Tracheal epithelial cell (primary cell): ENCODE measurements at places on chromosomes 6 and 20. TPM values are rescaled to one million over a fixed set of nuclear protein-coding genes. Genes with fewer than 3 reads are reported as not detected.

Gene ACTL10
- 1.5 and 2.7 TPM in 2 replicates for total RNA-seq

Gene SLC17A3
- 0.72 TPM in 1 of 2 replicates, not detected in the other for total RNA-seq

Gene MAPK13
- total RNA-seq, result 40.3 and 44.3 TPM in 2 replicates

Gene BPIFB1
- total RNA-seq, result not detected in 2 replicates

Gene PRICKLE4
- total RNA-seq, result 1.9 TPM in 1 of 2 replicates, not detected in the other

Gene ADGB
- not detected in 2 replicates for total RNA-seq

Gene SPEF1
- total RNA-seq, result not detected in 2 replicates

Gene KHDRBS2
- total RNA-seq, result not detected in 2 replicates

Gene MTHFD1L
- 45.8 and 55.2 TPM in 2 replicates for total RNA-seq

Gene DNMT3B
- 1.1 and 1.9 TPM in 2 replicates for total RNA-seq

Gene SLC22A7
- not detected in 2 replicates for total RNA-seq

Gene ZNF322
- 10.1 and 15.3 TPM in 2 replicates for total RNA-seq

Gene USP49
- 1.9 TPM in 2 replicates for total RNA-seq

Gene DPPA5
- total RNA-seq, result not detected in 2 replicates

Gene CRISP2
- not detected in 2 replicates for total RNA-seq

Gene SLC52A3
- 0.96 and 1.3 TPM in 2 replicates for total RNA-seq

Gene ZNF334
- 1.2 and 2.6 TPM in 2 replicates for total RNA-seq
